SJSA1 (cell line): ENCODE measurements at places on chromosomes 5 and 9. TPM values are rescaled to one million over a fixed set of nuclear protein-coding genes. Genes with fewer than 3 reads are reported as not detected.
A peak's percentile ranks its signal among the peaks of the same experiment; 100 is the strongest.

NAIF1 gene
- total RNA-seq: 12.4 and 30.0 TPM in 2 replicates

IL13 gene
- not detected in 2 replicates for total RNA-seq

CYLC2 gene
- total RNA-seq: not detected in 2 replicates

RGS7BP gene
- total RNA-seq: 0.03 TPM in 1 of 2 replicates, not detected in the other

MSMP gene
- total RNA-seq: not detected in 2 replicates

IL3 gene
- not detected in 2 replicates for total RNA-seq

DNA sequence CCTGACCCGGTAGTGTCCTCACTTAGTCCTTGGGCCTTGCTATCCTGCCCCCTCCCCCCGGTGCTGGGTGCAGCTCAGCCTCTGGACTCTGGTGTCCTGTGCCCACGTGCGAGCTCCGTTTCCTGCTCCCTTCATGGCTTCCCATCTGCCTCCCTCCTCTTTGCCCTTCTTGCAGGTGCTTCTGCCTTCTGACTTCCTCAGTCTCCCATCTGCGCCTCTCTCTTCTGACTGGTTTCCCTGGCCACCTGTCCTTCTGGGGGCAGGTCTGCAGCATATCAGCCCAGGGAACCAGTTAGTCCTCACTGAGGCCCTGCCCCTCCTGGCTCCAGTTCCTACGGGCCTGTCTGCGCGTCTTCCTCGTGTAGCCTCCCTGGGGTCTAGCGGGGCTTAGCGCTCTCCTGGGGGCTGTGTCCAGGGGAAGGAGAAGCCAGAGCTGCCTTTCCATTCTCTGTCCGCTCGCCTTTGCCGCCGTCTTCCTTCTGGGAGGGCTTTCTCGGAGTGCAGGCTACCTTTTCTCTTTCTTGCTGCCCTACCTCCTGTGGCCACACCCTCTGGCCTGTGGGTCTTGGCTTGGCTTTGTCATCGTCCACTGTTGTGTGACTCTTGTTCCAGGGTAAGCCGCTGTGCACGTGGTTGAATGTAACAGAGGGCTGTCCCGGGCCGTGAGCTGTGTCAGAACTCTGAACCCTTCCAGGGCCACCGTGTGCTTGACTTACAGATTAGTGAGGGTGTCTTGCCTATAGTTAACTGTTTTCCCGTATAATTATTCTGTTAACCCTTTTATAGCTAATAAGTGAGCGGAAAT, 51.8 kb downstream of the EHMT1 start:
- 0 out of 2 replicates have a peak, but pooled peaks cover 2% of the 10 kb centered on the region for H3K36me3 ChIP-seq
- H3K27me3 ChIP-seq: no peaks in the 10 kb centered on the region
- no peak overlapping the region for H3K27ac ChIP-seq
- no peak overlapping the region for H3K4me3 ChIP-seq

DNA sequence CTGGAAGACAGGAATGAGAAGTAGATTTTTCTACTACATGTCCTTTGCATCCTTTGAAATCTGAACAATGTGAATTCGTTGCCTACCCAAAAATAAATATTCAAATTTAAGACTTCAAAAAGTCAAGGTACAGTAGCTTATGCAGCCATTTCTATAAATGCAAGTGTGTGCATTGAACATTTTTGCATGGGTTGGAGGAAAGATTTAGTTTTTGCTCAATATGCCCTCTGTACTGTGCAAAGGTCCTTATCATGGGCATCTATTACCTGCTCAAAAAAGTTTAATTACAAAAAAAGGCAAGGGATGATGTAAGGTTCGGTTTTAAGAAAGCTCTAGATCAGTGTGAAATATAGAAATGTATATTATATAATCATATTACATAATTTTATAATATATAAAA, 22.6 kb downstream of the AKNA start:
- peaks cover 20% of the 10 kb centered on the region for H3K36me3 ChIP-seq
- H3K27ac ChIP-seq: peak overlapping the region; percentile 16; the same call in 1 of the 2 replicates
- H3K4me1 ChIP-seq: peaks cover 24% of the 10 kb centered on the region
- H3K27me3 ChIP-seq: no peaks in the 10 kb centered on the region
- H3K4me3 ChIP-seq: no peak overlapping the region

DNA sequence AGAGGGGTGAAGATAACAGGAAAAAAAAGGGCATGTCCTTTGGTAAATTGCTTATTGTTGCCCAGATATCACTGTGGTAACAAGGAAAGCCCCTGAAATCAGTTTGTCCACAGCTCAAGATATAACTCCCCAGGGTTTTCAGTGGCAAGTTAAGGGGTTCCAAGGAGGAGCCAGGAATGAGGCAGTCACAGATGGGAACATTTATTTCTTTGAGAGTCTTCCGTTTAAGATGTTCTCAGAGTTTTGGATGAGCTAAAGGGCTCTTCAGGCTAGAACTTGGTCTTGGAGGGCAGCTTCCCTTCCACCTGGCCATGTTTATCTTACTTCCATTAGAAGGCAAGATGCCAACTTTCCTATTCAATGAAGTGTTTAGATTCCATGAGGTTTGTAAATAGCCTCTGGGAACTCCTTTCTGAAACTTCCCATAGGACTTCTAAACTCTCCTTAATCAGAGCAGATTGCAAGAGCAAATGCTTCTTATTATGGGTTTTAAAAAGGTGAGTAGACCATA, 277.6 kb upstream of the TNC start:
- H3K36me3 ChIP-seq: no peaks in the 10 kb centered on the region
- H3K27ac ChIP-seq: no peak overlapping the region
- peaks cover 12% of the 10 kb centered on the region for H3K4me1 ChIP-seq
- H3K4me3 ChIP-seq: no peak overlapping the region
- DNase-seq: no peak

GRCh38 chr5:143924311-143924978, 112.5 kb downstream of the HMHB1 start:
- peaks cover 40% of the 10 kb centered on the region for H3K4me1 ChIP-seq
- H3K27ac ChIP-seq: peak overlapping the region; percentile 83
- DNase-seq: no peak
- H3K36me3 ChIP-seq: no peaks in the 10 kb centered on the region
- H3K4me3 ChIP-seq: no peak overlapping the region

- H3K36me3 ChIP-seq: no peaks in the 10 kb centered on the region
- peaks cover 31% of the 10 kb centered on the region for H3K27me3 ChIP-seq
- no peaks in the 10 kb centered on the region for H3K4me1 ChIP-seq
- 0 out of 2 replicates have a peak within 1 kb of the TSS, but pooled peaks have one; percentile 16 for H3K4me3 ChIP-seq
- no peak within 1 kb of the TSS for H3K27ac ChIP-seq
These were observed at the start of gene GABRB2 for GRCh38 chr5:161546470-161547301. GABRB2 (minus strand) TSS chr5:161546725; CDS start chr5:161546643, 82 bp downstream.

- H3K4me3 ChIP-seq: no peak overlapping the region
- DNase-seq: no peak
- peaks cover 11% of the 10 kb centered on the region for H3K4me1 ChIP-seq
- no peak overlapping the region for H3K27ac ChIP-seq
- no peaks in the 10 kb centered on the region for H3K36me3 ChIP-seq
These were observed 27.5 kb upstream of the HAND1 start for GRCh38 chr5:154505567-154505966.

- DNase-seq: no peak
- no peak overlapping the region for H3K4me3 ChIP-seq
- no peak overlapping the region for H3K27ac ChIP-seq
- no peaks in the 10 kb centered on the region for H3K27me3 ChIP-seq
These were observed 353.4 kb upstream of the SLC30A5 start for GRCh38 chr5:68740226-68740910.

GRCh38 chr5:181181650-181182565, 23.1 kb downstream of the TRIM7 start:
- peaks cover 10% of the 10 kb centered on the region for H3K4me1 ChIP-seq
- no peaks in the 10 kb centered on the region; the same call in 1 of the 2 replicates for H3K27me3 ChIP-seq
- H3K36me3 ChIP-seq: no peaks in the 10 kb centered on the region
- H3K27ac ChIP-seq: no peak overlapping the region
- no peak overlapping the region for H3K4me3 ChIP-seq

GRCh38 chr9:132947756-132948155, 3.3 kb upstream of the TSC1 start:
- H3K4me3 ChIP-seq: no peak overlapping the region
- H3K27me3 ChIP-seq: no peaks in the 10 kb centered on the region
- DNase-seq: no peak
- peaks cover 36% of the 10 kb centered on the region for H3K4me1 ChIP-seq
- peaks cover 6% of the 10 kb centered on the region for H3K36me3 ChIP-seq

DNA sequence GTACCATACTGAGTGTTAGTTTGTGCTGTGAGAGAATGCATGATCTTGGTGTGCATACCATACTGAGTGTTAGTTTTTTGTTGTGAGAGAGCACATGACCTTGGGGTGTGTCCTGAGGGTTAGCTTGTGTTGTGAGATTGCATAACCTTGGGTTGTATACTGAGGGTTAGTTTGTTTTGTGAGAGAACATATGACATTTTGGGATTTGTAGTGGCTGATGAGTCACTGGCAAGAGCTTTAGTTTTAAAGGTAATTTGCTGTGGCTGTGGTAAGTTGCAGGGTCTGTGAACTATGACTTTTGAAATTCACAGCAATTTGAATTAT, 1068.3 kb upstream of the EDIL3 start:
- no peaks in the 10 kb centered on the region for H3K27me3 ChIP-seq
- H3K36me3 ChIP-seq: no peaks in the 10 kb centered on the region
- H3K4me3 ChIP-seq: no peak overlapping the region

DNA sequence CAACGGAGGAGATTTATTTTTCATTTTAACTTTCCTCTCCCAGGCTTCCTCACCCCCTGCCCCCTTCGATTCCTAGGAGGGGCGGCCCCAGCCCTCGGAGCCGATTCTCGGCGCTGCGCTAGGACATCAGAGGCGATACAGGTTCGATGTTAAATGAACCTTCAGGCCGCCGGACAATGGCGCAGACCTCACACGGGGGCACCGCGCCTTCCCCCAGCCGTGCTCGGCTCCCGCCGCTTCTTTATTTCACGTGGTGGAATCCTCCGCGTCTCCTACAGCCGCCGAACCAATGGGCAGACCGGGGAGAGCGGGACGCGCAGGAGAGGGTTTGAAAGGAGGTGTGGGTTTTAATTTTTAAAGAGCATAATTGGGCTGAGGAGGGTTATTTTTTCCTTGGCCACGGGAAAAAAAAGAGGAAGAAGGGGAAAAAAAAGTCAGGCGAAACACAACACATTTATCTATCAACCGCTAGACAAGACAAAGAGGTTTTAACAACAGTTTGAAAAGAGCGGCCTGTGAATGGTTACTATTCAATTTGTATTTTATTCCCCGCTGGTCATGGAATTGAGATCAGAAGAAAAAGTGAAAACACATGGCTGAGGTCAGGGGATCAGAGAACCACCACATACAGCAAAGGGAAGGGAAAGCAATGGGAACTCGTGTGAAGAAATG, 126.8 kb downstream of the TMEM174 start:
- no peaks in the 10 kb centered on the region for H3K36me3 ChIP-seq
- H3K4me3 ChIP-seq: no peak overlapping the region
- peaks cover 41% of the 10 kb centered on the region for H3K4me1 ChIP-seq
- H3K27me3 ChIP-seq: no peaks in the 10 kb centered on the region

DNA sequence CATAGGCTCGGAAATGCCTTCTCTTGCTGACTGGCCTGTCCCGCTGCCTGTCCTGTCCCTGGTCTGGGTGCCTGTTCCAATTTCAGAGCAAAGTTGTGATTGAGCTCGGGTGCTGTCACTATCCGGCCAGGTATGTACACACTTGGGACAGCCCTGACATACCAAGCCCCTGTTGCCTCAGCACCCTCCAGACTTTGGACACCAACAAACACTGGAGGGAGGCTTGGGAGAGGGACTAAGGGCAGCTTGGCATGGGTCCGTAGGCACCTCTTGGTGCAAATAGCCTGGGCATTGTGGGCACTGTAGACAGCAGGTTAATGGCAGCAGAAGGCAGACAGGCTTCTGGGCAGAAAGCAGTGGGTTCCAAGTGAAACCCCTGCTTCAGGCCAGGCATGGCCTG, 86.3 kb upstream of the SEMA6A start:
- H3K4me1 ChIP-seq: no peaks in the 10 kb centered on the region
- no peak overlapping the region for H3K27ac ChIP-seq
- H3K27me3 ChIP-seq: no peaks in the 10 kb centered on the region; the same call in 1 of the 2 replicates

DNA sequence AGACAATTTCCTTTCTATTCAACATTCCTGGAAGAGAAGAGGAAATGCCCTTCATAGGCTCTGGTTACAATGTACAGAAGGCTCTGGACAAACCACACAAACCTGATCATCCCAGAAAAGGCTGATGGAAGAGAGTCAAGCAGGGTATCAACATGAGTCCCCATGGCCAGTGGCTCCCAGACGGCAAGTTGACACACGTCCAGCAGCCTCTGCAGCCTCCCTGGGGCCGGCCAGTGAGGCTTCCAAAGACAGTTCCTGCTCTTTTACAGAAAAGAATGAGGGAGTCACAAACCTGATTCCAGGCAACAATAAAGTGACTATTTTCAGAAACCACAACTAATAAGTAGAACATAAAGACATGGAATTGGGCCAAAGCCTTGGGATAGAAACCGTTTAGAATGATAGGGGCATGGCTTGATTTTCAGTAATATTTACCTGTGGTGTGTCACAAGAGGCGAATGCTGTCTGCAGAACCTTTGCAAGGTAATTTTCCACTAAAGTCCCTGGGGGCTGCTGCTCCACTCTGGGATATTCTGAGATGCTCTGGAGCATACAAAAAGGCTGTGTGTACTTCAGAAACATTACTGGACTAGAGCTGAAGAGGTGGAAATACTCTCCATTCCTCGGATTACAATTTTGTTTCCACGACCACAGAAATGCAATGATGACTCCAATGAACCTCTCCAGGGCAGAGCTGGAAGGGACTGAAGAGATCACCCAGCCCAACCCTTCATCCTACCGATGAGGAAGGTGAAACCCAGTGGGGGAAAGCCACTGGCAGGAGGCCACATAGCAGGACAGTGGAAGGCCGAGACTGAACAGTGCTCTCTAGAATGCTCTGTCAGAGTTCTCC, 10.4 kb downstream of the MED27 start:
- H3K4me3 ChIP-seq: no peak overlapping the region
- H3K36me3 ChIP-seq: peaks cover 25% of the 10 kb centered on the region
- H3K4me1 ChIP-seq: peaks cover 8% of the 10 kb centered on the region
- peak; percentile 8 for DNase-seq
- no peak overlapping the region for H3K27ac ChIP-seq
- no peaks in the 10 kb centered on the region for H3K27me3 ChIP-seq

GRCh38 chr5:58491216-58491892, at the start of gene GAPT:
GAPT (plus strand) TSS chr5:58491435; CDS start chr5:58494537, 3,102 bp downstream.
- H3K27me3 ChIP-seq: peaks cover 17% of the 10 kb centered on the region
- no peak for DNase-seq
- H3K27ac ChIP-seq: no peak within 1 kb of the TSS
- no peaks in the 10 kb centered on the region for H3K36me3 ChIP-seq

GRCh38 chr9:108345826-108346225, 510.0 kb downstream of the ACTL7B start:
- no peaks in the 10 kb centered on the region for H3K4me1 ChIP-seq
- DNase-seq: no peak
- no peak overlapping the region for H3K27ac ChIP-seq
- no peak overlapping the region for H3K4me3 ChIP-seq
